ENCODE measurements at places on chromosomes 13 and 19.

GRCh38 chr13:109468123-109468522 is 318.3 kb downstream of the IRS2 start:
- no peak for DNase-seq

GRCh38 chr13:38417727-38418126 is 68.1 kb downstream of the UFM1 start:
- DNase-seq, result no peak

DNA sequence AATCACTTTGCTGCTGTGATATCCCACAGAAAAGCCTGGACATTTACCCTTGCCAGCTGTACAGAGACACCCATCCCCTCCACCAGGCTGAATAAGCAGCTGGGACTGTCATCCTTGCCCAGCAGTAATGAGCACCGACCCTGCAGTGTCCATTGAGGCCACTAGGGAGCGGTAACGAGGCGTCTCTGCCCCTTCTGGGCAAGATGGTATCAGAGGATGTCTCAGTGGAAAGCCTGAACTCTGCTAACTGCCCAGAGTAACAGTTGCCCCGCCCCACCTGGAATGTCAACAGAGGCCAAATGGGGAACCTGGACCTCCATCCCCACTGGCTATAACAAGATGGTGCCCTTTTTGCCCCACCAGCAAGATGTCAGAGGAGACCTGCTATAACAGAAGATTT is 22.8 kb upstream of the CEACAM20 start:
- no peak for DNase-seq

- no peak for DNase-seq
These were observed 39.5 kb downstream of the PCCA start for GRCh38 chr13:100128373-100128772.

- no peak for DNase-seq
These were observed 1.2 kb upstream of the NKPD1 start for GRCh38 chr19:45161738-45162607.

GRCh38 chr13:66296328-66296727 is 933.8 kb downstream of the PCDH9 start:
- no peak for DNase-seq

GRCh38 chr13:77911751-77912150 is 6.9 kb downstream of the EDNRB start:
- DNase-seq, result no peak

DNA sequence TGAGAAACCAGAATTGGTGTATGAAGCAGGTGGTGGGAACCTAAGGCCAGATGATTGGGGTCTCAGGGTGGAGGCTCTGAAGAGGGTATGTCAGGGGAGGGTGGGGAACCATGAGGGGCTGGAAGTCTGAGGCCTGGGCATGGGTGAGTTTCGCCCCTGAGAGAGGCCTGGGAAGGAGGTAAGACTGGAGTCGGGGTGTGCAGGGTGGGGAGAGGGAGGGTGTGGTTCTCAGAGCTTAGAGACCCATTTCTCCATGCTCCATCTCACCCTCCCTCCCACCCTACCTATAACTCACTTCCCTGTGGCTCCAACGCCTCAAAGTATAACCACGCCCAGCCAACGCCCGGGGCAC is 1.0 kb upstream of the KLHL26 start:
- no peak for DNase-seq

DNA sequence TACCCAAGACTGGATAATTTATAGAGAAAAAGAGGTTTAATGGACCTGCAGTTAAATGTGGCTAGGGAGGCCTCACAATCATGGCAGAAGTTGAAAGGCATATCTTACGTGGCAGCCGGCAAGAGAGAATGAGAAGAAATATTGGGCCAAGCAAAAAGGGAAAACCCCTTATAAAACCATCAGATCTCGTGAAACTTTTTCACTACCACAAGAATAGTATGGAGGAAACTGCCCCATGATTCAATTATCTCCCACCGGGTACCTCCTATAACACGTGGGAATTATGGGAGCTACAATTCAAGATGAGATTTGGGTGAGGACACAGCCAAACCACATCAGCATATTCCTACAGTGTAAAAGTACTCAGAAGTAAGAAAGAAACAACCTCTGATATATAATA is 4.7 kb upstream of the KBTBD7 start:
- DNase-seq, result no peak

DNA sequence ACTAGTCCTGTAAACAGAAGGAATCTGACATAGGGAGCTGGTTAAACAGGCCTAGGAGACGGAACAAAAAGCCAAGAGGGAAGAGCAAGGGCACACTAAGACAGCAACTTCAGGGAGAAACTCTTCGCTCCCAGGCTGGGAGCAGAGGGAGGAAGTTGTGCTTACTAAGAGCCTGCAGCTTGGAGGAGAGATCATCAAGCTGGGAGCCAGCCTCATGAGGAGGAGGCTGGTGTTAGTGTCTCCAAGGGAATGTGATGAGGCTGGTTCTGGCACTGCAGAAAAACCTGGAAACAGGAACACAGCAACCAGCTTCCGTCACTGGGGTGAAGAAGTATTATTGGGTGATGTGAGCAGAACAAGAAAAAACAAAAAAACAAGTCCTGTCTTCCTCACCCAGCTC is 1027.3 kb downstream of the UQCRFS1 start:
- DNase-seq, result no peak

- no peak for DNase-seq
These were observed 41.1 kb upstream of the MAP3K10 start for GRCh38 chr19:40150170-40150569.

- DNase-seq, result peak; percentile 29
These were observed 2.1 kb upstream of the HOOK2 start for GRCh38 chr19:12777217-12778016.

GRCh38 chr13:101757446-101758039 is 305.1 kb downstream of the ITGBL1 start:
- peak; percentile 75 for DNase-seq

DNA sequence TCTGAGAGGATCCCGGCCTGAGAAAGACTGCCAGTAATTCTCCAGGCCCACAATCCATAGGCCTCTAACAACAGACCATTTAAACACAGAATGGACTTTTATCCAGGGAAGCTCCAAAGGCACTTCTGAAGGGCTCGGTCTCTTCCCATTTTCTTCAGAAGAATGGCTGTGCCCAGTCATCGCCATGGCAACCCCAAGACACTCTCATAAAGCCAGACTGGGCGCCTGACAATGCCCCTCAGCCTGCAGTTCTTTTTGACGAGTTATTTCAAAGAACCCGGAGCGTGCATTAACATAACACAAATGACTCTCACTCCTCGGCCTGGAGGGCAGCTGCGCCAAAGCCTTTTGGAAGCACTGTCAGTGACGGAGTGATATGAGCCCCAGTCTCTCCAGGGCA is 61.0 kb downstream of the RASA3 start:
- no peak for DNase-seq

DNA sequence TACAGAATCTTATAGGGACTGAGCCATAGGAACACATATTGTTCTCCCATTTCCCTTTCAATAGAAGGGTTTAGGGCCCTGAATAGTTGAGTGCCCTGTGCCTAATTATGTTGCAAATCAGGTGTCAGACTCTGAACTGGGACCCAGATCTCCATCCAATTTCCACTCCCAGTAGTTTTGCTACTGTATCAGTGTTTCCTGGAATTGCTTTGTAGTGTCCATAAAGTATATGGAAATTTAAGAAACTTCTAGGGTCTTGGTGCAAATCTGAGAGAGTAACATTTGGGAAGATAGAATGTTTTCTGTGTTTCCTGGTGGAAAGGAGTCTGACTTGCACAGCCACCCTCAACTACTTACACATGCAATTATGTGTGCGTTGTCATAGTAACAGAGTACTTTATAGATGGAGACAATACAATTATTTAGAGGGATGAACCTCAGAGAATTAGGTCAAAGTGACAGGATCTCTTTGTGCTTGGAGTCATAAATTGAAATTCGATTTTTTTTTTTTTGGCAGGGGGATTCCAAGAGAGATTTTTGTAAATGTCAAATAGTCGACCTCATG is 646 bp upstream of the SLC10A2 start:
- DNase-seq, result peak; percentile 38

- no peak for DNase-seq
These were observed at the start of gene F10 for GRCh38 chr13:113122550-113123225. Gene F10 (plus strand): TSS chr13:113122799. CDS start chr13:113122856, 57 bp downstream.

DNA sequence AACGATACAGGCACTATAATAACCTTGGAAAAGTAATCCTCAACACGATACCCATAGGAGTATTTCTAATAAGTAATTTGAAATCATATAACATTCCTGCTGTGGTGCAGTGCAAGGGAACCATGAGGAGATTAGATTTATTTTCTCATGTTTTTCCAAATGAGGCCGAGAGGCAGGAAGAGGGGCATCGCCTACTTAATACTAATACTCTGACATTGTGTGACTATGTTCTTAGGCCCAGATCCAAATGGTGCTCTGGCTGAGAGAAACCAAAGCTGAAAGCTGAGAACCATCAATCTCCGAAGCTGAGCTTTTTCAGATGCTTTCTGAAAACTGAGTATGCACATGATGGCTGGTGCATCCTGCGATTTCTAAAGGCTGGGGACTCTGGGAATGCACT is 248.0 kb upstream of the MAB21L1 start:
- DNase-seq, result no peak

GRCh38 chr19:23519031-23519430 is 123.8 kb upstream of the ZNF91 start:
- no peak for DNase-seq

All from NCI-H1417 treated with DMSO at 0.1 percent for 48 hours (cell line).